ENCODE measurements at places on chromosomes 5 and 9.

GRCh38 chr5:68426586-68426985 is 211.0 kb downstream of the PIK3R1 start:
- no peak for DNase-seq

- DNase-seq = no peak
Observed at GRCh38 chr5:79418276-79418675, 95.7 kb downstream of the HOMER1 start.

DNA sequence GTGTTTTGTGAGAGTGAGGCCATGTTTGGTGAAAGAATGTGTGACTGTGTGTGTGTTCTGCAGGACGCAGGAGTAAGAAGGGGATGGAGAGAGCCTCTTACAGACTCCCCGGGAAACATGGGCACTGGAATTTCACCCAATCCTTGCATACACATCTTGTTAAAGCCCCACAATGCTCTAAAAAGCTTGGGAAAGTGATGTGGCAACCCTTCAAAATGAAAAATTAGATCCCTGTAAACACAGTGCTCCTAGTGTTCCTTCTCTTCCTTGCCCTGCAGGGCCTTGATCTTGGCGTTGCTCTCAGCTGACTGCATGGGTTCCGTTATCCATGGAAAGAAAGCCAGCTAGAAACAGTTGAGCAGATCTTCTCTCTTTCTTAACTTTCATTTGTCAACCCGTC is 701.7 kb downstream of the SEMA5A start:
- DNase-seq = no peak

DNA sequence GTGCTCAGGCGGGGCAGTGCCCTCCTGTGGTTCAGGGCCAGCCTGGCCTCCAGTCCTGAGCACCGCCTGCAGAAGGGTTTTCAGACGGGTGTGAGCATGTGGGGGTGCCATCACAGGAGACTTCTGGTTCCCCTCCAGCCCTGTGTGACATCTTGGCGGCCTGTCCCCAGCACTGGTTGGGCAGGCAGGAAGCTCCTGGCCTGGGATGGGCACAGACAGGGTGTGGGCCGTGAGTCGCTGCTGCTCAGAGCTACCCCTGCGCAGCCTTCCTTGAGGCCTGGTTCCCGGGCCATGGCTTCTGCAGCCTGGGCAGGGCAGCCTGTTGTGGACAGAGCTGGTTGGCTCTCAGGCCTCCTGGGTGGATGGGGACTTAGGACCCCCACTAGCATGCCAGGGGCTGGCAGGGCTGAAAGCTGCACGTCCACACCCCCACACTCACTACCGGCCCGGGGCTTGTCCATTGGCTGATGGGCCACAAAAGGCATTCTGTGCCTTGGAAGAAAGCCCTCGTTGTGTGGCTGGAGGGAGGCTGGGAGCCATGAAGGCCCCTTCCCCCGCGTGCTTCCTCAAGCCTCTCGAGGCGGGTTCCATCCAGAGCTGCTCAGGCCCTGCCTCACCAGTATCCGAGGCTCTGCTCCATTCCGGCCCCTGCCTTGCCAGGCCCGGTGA is 58.7 kb downstream of the RXRA start:
- DNase-seq = no peak

- DNase-seq = peak; percentile 3
Observed at GRCh38 chr5:41415242-41415641, 95.2 kb downstream of the PLCXD3 start.

- no peak for DNase-seq
Observed at GRCh38 chr9:94656200-94656599, 16.9 kb upstream of the FBP1 start.

DNA sequence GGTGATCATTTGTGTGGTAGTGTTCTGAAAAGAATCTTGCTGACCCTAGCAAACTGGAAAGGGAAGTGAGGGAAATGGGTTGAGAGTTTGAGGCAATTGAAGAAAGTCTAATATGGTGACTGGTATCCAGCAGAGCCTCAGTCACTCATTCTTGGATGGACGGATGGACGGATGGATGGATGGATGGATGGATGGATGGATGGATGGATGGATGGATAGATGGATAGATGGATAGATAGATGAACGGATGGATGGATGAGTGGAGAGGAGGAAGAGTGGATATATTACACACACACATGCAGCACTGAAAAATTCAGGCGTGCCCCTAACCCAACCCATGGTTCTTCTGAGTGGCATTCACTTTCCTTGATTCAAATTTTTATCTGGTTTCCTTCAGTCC is 277.6 kb downstream of the EBF1 start:
- DNase-seq = no peak

DNA sequence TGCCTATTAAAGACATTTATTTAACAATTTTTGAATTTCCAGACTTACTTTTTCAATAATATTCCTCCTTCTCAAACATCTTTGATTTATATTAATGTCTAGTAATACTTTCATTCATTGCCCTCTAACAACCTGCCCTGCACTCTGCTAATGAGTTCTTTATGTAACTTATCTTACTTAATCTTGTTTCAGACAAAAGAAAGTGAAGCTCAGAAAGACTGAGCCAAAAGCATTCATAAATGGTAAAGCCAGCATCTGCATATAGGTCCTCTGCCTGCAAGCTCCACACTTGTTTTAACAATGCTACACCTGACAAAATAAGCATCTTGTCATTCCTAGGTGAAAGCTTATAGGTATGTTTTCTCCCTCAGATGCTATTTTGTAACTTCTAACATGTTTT is 2.4 kb upstream of the TNPO1 start:
- no peak for DNase-seq

- DNase-seq = no peak
Observed at GRCh38 chr5:100722657-100723056, 180.4 kb downstream of the ST8SIA4 start.

- no peak for DNase-seq
Observed at GRCh38 chr5:112485934-112486355, 66.9 kb upstream of the EPB41L4A start.

DNA sequence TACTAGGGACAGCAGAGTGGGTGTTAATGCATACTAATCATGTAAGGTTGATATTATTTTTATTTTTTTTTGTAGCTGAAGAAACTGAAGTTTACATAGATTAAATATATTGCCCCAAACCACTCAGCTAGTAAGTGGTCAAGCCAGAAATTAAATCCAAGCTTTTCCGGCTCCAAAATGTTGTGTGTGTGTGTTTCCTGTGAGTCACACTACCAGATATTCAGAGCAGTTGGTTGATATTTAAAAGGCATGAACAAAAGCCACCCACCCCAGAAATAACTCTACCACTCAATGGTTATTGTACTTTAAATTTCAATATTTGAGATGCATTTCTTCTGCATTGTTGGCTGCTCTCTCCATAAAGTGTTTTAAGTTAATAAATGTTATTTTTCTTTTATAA is 29.5 kb downstream of the KCNN2 start:
- DNase-seq = peak; percentile 51

GRCh38 chr9:105881654-105882349 is 187.5 kb downstream of the TMEM38B start:
- peak; percentile 54 for DNase-seq

- no peak for DNase-seq
Observed at GRCh38 chr5:11048760-11049159, 287.7 kb upstream of the DAP start.

DNA sequence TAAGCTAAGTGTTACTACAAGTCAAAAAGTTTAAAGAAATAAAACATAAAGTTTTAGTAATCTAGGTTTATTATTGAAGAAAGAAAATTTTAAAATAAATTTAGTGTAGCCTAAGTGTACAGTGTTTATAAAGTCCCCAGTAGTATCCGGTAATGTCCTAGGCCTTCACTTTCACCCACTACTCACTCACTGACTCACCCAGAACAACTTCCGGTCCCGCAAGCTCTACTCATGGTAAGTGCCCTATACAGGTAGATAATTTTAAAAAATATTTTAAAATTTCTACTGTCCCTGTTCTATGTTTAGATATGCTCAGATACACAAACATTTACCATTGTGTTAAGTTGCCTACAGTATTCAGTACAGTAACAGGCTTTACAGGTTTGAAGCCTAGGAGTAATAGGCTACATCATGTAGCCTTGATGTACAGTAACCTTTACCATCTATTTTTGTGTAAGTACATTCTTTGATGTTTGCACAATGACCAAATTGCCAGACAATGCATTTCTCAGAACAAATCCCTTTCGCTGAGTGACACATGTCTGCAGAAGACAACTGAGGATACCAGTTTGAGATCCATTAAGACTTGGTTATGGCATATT is 253.6 kb downstream of the TRIM32 start:
- no peak for DNase-seq

DNA sequence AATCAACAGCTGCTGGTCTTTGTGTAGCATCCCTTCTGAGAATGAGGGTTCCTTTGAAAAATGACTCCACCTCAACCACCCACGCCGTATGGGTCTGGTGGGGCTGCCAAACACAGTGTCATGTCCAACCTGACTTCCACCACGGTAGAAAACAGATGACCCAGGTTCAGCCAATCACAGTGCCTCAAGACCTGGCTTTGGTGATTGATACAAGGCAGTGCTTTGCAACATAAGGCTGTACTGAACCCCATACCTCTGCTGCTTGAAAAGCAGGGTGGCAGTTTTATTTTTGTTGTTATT is 11.5 kb upstream of the TGFBR1 start:
- DNase-seq = no peak

DNA sequence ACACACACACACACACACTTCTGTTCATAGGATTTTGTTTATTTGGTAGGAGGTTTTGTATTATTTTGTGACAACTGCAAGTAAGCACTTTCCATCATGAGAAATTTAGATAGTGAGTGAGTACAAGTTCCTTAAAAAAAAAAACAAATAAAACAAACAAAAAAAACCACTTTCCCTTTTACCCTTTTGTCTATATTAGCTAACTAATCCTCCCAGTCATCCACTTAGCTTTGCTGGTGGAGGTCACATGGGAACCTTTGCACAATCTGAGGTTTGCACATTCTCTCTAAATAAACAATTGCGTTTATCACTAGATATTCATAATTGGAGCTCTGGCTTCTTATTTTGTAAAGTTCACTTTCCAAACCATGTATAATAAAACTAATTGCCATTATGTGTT is 6.8 kb downstream of the ITGA1 start:
- no peak for DNase-seq

DNA sequence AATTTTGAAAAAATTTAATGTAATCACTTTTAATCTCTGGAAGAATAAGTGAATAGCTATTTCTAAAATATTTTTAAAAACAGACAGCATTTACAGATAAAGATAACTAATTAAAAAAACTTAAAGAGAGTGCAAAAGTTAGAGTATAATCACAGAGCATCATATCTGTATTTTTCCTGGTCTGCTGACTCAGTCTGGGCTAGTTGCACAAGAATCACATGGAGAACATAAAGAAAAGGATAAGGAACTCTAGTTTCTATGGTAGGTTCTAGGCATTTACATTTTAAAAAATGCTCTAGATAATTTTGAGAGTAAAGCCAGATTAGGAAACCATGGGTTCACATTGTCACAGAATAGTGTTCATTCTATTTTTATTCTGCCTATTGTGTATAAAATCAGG is 347.4 kb downstream of the PSAT1 start:
- no peak for DNase-seq

DNA sequence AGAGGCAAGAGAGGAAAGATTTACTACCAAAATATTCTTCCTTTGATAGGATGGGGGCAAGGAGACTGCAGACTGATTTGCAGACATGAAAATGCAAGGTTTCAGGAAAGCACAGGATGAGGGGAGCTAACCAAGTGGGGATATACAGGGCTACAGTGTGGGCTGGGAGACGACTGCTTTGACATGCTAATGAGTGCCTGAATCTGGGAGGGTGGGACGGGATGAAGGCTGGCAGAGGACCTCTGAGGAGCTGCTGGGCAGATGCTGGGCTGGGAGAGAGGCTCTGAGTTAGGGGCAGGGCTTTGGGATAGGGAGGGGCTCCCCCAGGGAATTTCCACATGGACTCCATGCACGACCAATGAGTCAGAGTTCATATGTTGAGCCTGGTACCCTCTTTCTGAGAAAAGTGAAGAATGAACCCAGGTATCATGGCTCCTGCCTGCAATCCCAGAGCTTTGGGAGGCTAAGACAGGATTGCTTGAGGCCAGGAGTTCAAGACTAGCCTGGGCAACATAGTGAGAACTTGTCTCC is 4.9 kb upstream of the CPLX2 start:
- no peak for DNase-seq

DNA sequence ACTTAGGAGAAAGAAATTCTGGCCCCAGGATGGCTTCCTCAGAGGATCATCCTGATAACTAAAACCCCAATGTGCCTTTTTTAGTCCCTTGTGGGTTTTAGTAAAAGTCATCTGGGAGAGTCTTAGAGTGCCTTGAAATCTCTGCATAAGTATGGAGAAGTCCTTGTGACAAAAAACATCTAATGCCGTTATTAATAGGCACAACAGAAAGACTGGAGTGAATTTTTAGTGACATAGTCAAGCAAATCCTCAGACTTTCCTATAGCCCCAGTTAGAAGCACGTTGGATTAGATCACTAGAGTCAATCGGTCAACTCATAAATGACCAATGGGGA is 108.2 kb upstream of the MPDZ start:
- DNase-seq = no peak

- DNase-seq = peak; percentile 28
Observed at GRCh38 chr5:134603059-134603458, 29.6 kb downstream of the SAR1B start.

DNA sequence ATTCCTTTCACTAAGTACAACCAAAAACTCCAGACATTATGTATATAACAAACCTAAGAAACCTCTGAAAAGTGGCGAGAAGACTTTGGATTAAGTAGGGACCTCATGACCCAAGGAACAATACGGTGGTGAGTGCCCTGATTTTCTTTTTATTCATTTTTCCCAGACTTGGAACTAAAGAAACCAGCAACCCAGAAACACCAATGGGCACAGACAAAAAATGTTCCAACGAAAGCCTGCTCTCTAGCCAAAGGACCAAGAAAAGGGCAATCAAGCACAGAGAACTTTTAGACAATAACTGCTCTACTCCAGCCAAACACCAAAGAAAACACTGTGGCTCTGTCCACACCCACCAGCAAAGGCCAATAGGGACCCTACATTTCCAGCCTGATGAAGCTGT is 66.2 kb upstream of the SSBP2 start:
- no peak for DNase-seq

- no peak for DNase-seq
Observed at GRCh38 chr5:50887889-50888633, 221.6 kb downstream of the PARP8 start.

DNA sequence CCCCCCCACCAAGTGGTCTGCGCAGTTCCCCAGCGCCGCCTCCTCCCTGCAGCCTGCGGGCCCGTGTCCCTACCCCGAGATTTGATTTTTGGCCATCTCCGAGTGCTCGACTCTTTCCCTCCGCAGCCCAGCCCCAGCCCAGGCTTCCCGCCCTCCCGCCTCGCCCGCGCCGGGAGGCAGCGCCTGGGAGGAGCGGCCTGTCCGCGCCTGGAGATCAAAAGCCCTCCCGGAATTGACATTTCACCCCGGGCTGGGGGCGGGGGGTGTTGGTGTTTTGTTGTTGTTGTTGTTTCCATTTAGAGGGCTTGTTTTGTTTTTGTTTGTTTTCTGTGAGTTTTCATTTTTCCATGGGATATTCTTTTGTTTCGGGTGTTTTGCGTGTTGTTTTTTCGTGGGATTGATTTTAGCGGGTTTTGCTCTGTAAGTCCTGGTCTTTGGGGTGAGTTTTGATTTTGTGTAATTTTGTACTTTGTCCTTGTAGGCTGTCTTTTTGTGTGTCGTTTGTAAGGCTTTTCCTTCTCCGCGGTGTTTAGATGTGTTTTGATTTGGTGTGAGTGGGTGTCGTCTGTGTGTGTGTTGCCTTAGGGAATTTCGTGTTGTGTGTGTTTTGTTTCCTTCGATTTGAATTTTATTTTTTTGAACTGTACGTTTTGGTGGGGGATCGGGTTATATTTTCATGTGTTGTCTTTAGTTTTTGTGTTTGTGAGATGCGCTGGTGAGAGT is 1.7 kb upstream of the PAX5 start:
- DNase-seq = no peak
